Glutamatergic neuron (in vitro differentiated cells): ENCODE measurements at places on chromosomes 6 and 20.

GRCh38 chr6:40674170-40674569 is 87.0 kb upstream of the LRFN2 start:
- DNase-seq = no peak

- no peak for DNase-seq
Observed at GRCh38 chr6:6685249-6686040, 96.9 kb downstream of the LY86 start.

GRCh38 chr6:118724211-118724610 is 72.8 kb upstream of the CEP85L start:
- DNase-seq = no peak

- DNase-seq = no peak
Observed at GRCh38 chr6:144150710-144151657, 667 bp downstream of the STX11 start.

GRCh38 chr20:24477831-24478547 is 8.6 kb downstream of the SYNDIG1 start:
- no peak for DNase-seq

DNA sequence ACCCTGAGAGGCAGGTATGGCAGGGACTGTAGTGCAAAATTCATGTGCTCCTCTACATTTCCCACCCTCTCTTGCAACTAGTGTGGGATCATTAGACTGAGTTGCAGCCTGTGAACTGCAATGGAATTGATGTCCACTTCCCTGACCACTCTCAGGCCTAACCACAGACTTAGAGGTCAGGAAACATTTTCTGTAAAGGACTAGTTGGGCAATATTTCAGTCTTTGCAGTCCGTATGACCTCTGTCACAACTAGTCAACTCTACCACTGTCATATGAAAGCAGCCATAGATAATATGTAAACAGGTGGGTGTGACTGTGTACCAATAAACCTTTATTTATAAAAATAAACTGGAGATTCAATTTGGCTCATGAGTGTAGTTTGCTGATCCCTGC is 134.4 kb upstream of the TOP1 start:
- no peak for DNase-seq

GRCh38 chr6:2534406-2535042 is 216.2 kb downstream of the MYLK4 start:
- DNase-seq = no peak

DNA sequence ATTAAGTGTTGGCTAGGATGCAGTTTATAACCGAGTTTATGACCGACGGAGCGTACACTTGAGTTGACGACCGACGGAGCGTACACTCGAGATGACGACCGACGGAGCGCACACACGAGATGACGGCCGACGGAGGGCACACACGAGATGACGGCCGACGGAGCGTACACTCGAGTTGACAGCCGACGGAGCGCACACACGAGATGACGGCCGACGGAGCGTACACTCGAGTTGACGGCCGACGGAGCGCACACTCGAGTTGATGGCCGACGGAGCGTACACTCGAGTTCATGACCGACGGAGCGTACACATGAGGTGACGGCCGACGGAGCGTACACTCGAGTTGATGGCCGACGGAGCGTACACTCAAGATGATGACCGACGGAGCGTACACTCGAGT is 119.8 kb downstream of the HUS1B start:
- DNase-seq = no peak
